Anterior cingulate cortex (tissue), 58 donors: ENCODE measurements at places on chromosomes 1 and 21.
A peak's percentile ranks its signal among the peaks of the same experiment; 100 is the strongest.

- DNase-seq = no peak
These were observed 46.4 kb downstream of the ELF3 start for GRCh38 chr1:202056644-202057334.

GRCh38 chr21:34177919-34178567, 104.7 kb downstream of the MRPS6 start:
- no peak for DNase-seq

DNA sequence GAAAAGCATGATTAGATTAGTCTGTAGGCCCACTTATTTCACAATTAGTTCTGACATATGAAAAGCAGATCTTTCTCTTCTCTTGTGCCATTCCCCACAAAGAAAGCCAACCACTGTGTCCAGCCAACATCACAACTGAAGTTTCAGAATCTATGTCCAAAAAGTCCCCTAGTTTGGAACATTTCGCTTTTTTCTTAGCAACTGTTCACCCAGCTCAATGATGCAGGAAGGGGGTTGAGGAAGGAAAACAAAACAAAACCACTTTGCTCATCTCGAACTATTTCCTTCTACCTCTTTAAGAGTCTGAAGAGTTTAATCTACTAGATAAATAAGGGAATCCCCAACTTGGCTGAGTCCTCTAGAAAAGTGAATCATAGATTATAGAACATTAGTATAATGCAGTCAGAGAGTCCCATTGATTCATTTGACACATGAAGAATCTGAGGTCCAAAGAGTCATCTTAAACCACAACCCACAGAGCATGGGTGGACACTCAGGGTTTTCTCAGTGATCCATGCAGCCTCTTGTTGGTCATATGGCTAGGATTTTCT, 159.3 kb upstream of the SGIP1 start:
- no peak for DNase-seq

- no peak for DNase-seq
These were observed 35.1 kb downstream of the CACNA1S start for GRCh38 chr1:201077116-201077515.

DNA sequence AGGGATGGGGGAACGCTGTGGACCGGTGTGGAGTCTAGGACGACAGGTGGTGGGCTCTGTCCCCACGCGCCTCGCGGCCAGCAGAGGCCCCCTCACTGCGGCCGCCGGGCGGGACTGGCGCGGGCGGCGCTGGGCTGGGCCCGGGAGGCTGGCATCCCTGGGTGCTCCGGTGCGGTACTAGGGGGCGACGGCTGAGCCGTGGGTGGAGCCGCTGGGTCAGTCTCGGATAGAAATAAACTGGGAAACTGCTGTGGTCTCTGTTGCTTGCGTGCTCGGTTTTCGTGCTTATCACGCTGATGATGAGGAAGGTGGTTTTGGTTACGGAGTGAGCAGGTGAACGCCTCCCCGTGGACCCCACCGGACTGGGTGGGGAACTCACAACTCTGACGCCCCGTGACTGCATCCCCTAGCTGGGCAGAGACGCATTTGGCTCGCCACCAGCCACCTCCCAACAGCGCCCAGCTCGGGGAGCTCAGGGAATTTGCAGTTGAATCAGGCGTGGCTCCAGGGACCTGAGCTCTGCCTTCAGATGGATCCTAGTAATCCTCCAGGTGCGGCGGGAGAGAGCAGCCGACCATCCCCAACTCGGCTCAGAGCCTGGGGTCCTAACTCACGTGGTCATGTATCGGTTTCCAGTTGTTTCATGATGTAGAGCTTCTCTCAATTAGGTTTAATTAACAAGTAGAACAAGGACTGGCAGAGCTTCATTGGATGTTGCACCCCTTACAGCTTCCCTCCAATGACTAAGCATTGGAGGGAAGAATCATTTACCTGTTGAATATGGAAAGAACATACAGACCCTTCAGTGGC, 32.1 kb downstream of the HSD17B7 start:
- DNase-seq = peak; percentile 18

DNA sequence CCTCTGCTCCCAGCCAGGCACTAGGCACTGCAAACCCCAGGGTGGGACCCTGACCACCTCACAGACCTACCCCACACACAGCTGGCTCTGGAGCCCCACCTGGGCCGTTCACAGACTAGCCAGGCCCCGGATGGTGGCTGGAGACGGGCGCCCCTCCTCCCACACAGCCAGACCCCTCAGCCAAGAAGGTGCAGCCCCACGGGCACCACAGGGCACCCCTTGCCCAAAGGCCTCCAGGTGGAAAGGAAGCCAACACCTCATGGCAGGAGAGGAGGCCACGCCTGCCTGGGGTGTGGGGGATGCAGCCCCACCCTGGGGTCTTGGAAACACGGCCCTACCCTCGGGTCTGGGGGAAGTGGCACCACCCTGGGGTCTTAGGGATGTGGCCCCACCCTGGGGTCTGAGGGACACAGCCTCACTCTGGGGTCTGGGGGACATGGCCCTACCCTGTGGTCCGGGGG, 44.6 kb downstream of the WNT9A start:
- no peak for DNase-seq

DNA sequence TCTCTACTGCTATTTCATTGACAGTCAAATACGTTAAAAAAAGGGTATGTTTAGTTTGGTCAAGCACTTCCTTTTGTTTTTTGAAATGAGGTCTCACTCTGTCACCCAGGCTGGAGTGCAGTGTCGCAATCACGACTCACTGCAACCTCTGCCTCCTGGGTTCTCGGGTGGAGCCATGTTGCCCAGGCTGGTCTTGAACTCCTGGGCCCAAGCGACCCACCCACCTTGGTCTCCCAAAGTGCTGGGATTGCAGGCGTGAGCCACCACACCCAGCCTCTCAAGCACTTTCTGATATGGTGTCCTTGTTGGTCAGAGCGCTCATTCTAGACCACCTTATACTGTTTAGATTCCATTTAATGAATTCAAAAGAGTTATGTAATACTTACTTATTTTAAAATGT, 20.9 kb upstream of the RHBDL2 start:
- DNase-seq = no peak

DNA sequence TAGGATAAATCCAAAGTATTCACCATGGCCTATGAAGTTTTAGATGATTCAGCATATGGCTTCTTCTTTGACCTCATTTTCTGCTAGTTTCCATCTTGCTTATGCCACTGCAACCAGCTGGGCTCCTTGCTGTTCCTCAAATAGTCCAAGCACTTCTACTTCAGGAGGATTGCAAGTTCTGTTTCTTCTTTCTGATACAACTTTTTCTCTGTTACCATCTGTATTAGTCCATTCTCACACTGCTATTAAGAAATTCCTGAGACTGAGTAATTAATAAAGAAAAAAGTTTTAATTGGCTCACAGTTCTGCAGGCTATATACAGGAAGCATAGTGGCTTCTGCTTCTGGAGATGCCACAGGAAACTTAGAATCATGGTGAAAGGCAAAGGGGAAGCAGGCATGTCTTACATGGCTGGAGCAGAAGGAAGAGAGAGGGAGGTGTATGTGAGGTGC, 20.3 kb downstream of the PTGS2 start:
- no peak for DNase-seq

DNA sequence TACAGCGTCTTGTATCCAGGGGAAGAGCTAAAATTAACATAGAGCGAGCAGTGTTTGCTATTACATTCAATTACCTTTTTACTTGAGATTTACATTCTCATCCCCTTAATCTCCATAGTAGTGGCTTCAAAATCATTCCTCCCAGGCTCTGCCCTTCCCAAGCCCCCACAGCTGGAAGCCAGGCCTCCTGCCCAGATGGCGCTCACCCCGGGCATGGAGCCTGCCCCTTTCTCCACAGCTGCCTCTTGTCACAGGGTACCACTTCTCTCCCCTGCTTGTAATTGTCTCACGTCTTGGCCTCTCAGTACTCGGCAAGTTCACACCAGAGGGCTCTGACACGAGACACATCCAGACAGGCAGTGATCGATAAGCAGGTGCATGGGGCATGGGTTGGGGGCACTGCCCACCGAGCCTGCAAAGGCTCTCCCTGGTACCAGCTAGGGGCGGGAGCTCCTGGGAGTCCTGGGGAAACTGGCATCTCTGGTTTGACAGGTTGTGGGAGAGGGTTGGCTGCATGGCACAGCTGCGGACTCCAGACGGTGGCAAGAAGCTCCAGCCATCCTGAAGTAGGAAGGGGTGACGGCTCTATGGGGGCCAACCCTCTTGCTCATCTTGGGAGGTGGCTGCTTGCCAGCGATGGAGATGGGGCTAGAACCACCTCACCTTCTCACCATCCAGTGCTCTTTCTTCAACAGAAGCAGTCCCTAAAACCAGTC, 20.1 kb downstream of the CASZ1 start:
- no peak for DNase-seq

- no peak for DNase-seq
These were observed 231.8 kb upstream of the IRF2BP2 start for GRCh38 chr1:234841710-234842231.

- DNase-seq = no peak
These were observed 96.5 kb downstream of the GREM2 start for GRCh38 chr1:240515505-240515904.

DNA sequence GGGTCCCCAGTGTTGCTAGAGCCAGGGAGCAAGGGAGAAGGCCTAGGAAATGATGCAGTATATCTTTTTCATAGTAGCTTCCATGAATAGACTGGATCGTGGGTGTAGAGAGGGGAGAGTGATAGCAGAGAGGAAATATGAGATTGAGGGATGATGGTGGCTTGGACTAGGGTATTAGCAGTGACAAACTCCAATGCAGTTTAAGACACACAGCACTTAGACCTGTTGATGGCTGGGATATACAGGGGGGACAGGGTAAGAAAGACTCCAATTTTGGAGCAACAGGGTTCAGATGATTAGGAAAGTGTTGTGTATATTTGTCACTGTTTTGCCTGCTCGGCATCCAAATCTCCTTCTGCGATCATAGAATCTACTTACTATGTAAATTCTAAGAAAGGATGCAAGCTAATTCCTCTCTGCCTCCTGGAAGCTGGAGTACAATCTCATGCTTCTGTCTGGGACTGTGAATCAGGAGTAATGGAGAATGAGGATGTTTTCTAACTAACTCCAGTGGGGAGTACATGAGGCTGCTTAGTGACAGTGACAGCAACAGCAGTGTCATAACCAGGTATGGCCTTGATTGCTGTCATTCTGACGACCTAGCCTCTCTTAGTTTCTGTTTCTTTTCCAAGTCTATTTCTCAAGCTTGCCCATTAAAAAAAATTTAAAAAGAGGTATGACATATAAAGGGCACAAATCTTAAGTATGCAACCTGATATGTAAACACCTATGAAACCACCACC, 47.5 kb downstream of the SYDE2 start:
- no peak for DNase-seq

GRCh38 chr1:244941121-244941520, 76.8 kb upstream of the HNRNPU start:
- DNase-seq = no peak

- DNase-seq = no peak
These were observed 7.3 kb upstream of the IFNGR2 start for GRCh38 chr21:33395891-33396331.

DNA sequence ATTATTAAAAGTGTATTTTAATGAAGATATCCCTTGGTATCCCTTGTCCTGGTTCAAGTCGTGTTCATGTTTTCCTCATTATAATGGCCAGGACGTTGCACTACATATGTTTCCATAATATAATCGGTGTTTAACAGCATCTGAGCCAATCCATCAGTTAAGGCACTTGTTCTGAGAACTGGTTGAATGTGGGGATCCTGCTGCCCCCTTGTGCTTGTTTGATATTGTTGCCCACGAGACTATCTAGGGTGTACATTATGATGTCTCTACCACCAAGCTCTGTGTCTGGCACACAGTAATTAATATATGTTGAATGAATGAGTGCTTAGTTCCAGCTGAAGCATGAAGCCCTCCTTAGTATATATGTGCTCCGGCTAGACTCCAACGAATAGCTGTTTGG, 193.0 kb downstream of the CACNA1E start:
- DNase-seq = peak; percentile 50

DNA sequence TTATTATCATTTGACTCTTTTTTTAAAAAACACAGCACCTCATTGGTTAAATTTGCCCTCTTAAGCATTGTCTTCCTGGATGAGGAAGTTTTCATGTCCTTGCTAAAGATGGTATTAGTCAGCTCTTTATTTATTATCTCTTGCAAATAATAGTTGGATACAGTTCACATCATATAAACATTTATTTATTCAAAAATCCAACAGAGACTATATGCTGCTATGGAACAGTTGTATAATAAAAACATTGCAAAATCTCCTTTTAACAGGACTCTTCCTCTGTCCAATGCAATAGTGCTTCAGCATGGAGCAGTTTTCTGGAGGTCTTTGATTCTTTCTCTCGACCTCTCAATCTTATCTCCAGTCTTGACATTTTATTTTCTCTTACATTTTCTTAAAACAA, 49.5 kb upstream of the VCAM1 start:
- DNase-seq = no peak

DNA sequence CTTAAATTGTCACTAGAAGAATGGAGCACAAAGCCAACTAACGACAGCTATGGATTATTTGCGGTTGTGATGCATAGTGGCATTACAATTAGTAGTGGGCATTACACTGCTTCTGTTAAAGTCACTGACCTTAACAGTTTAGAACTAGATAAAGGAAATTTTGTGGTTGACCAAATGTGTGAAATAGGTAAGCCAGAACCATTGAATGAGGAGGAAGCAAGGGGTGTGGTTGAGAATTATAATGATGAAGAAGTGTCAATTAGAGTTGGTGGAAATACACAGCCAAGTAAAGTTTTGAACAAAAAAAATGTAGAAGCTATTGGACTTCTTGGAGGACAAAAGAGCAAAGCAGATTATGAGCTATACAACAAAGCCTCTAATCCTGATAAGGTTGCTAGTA, 13.5 kb downstream of the USP1 start:
- no peak for DNase-seq

GRCh38 chr1:211517006-211517405, 25.0 kb upstream of the RD3 start:
- DNase-seq = no peak

DNA sequence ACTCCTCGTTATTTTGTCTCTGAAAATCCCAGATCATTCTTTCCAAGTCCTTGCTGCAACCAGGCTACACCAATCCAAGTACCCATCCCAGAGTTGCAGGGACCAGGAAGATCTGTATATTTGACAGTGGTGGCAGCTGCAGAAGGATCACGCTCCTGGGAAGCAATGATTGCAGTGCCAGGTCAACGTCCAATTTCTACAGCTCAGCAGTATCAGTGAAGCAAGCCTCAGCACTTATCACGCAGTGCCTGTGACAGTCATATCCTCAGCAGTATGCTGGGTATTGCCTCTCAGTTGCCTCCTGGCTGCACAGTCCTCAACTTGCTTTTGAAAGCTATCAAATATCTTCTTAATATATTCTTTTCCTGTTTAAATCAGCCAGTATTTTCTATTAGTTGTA, 66.7 kb downstream of the BARHL2 start:
- DNase-seq = no peak

GRCh38 chr1:21291964-21292363, 1.7 kb upstream of the ECE1 start:
- DNase-seq = no peak

- DNase-seq = no peak
These were observed 7.0 kb downstream of the BCAN start for GRCh38 chr1:156648951-156649350.

- DNase-seq = no peak
These were observed 24.1 kb upstream of the SLC2A5 start for GRCh38 chr1:9093581-9093980.
